ENCODE measurements at places on chromosomes 11 and 22.

DNA sequence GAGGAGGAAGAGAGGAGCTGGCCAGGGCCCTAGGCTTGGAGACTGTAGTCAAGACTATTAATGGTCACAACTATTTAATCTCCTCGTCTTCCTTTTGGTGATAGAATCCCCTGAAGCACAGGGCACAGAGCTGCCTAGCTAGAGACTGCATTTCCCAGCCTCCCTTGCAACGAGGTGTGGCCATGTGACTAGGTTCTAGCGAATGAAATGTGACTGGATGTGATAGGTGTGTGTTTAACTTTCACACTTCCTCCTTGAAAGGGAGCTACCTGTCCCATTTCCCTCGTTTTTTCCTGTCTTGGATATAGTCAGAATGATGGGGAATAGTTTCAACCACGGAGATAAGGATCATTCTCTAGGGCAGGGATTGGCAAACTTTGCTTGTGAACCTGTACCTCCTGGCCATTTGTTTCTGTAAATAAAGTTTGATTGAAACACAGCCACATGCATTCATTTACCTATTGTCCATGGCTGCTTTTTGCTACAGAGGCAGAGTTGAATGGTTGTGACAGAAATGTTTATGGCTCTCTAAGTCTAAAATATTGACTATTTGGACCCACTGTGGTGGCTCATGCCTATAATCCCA lies 313.5 kb downstream of the MIAT start:
- no peak for DNase-seq

- DNase-seq: no peak
Measured at GRCh38 chr11:129828301-129828836, 12.7 kb downstream of the TMEM45B start.

GRCh38 chr11:35253237-35253636 lies 114.3 kb downstream of the CD44 start:
- no peak for DNase-seq

GRCh38 chr11:9330387-9331384 lies 16.3 kb upstream of the TMEM41B start:
- no peak for DNase-seq

DNA sequence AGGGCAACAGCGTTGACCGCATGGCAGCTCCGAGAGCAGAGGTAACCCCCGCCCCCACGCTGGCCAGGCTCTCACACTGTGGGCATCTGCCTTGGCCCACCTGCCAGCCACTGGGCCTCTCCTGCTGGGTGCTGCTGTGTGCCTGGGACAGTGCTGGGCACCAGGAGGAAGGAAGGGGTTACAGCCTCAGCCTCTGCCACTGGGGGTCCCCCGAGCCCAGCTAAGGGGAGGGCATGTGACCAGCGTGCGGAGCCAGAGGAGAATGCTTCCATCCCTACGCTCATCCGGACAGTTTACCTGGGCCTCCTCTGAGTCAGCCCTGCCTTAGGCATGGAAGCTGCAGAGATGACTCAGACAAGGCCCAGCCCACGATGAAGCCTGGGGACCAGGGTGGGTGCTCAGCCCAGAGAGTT lies 10.9 kb downstream of the NCF4 start:
- no peak for DNase-seq

GRCh38 chr11:79857377-79858214 lies 416.8 kb upstream of the TENM4 start:
- no peak for DNase-seq

DNA sequence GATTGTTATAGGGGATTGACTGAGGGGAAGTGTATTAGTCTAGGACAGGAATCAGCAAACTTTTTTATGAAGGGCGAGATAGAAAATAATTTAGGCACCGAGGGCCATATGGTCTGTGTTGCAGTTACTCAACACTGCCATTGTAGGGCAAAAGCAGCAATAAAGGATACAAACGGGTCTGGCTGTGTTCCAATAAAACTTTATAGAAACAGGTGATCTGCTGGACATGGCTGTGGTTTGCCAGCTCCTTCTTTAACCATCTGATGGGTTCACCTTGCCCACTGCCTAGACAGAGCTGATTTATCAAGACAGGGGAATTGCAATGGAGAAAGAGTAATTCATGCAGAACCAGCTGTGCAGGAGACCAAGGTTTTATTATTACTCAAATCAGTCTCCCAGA lies 20.0 kb downstream of the PRR5L start:
- DNase-seq: no peak

DNA sequence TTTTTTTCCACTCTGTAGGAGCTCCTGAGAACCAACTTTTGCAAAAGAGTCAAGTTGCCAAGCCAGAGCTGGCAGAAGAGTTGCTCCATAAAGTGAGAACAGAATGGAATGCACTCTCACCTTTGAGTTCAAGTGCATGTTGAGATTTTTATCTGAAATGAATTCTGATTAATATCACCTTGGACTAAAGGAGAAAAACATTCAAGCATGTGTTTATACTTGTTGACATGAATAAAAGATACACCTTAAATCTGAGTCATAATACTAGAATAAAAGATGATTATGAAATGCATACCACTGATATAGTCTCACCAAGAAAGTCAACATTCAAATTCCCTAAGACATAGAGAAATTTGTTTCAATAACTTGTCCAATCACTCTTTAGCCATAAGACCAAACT lies 37.8 kb downstream of the ARL14EP start:
- no peak for DNase-seq

GRCh38 chr11:63520606-63521170 lies 14.8 kb downstream of the LGALS12 start:
- DNase-seq: no peak

GRCh38 chr11:71355281-71355680 lies 92.9 kb downstream of the DHCR7 start:
- DNase-seq: no peak

GRCh38 chr22:47060718-47061117 lies 298.3 kb downstream of the TBC1D22A start:
- peak; percentile 1 for DNase-seq

GRCh38 chr22:47007496-47007895 lies 245.0 kb downstream of the TBC1D22A start:
- no peak for DNase-seq

GRCh38 chr22:44085743-44086270 lies 61.7 kb downstream of the PARVB start:
- DNase-seq: peak; percentile 81

DNA sequence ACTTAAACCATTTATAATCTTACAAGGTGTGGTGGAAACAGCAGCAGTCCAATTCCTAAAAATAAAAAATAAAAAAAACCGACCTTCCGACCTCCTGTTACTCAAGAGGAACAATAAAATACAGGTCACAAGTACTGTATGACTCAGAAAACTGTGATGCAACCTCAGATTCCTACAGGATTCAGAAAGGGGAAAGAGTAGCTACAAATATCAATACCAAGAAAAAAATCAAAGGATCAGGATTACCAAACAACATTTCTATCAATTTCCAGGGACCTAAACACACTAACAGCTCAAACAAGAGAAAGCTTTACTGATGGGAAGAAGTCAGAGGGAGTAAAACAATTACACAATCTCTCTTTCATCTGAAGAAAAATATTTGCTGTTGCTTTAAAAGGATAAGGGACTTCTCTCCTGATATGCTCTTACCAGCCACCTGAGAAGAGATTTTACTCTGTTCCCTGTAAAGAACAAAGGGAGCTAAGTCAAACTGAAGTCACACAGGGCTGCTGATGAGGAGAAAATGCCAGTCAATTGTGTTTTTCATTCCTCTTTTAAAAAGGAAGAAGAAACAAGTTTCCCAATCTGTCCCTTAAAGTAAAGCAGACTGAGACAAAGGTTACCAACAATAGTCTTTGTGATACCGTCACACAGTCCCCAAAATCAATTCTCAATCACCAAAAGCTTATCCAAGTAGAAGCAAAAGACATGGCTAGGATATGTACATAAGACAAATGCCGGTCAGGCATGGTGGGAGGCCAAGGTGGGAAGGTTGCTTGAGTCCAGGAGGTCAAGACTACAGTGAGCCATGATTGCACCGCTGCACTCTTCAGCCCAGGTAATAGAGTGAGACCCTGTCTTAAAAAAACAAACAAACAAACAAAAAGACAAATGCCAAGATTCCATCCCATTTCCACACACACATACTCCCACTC lies 39.3 kb downstream of the AMBRA1 start:
- no peak for DNase-seq

DNA sequence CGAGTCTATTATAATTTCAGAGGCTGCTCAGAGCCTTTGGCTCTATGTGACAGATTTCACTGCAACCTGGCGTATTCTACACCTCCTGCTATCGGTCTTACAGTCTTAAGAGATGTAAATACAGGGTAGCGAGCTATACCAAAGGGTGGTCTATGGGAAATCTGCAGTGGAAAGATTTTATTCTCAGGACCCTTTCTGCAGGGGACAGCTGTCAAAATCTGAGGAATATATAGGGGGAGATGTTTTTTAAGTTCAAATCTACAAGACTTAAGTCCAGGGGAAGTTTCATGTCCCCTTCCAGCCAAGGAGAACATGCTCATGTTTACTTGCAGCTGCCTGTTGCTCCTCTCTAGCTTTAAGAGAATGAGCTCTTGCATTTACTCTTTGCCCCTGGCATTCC lies 62.7 kb downstream of the MICAL2 start:
- DNase-seq: no peak

GRCh38 chr11:61587541-61587941 lies 6.7 kb upstream of the SYT7 start:
- peak; percentile 70 for DNase-seq

- DNase-seq: no peak
Measured at GRCh38 chr22:17779286-17780115, 5.2 kb upstream of the BID start.

- no peak for DNase-seq
Measured at GRCh38 chr22:20054034-20054427, 26.0 kb upstream of the DGCR8 start.

All from left ventricle myocardium inferior (tissue), 1 donor.